ENCODE measurements at places on chromosomes 13 and 19.

DNA sequence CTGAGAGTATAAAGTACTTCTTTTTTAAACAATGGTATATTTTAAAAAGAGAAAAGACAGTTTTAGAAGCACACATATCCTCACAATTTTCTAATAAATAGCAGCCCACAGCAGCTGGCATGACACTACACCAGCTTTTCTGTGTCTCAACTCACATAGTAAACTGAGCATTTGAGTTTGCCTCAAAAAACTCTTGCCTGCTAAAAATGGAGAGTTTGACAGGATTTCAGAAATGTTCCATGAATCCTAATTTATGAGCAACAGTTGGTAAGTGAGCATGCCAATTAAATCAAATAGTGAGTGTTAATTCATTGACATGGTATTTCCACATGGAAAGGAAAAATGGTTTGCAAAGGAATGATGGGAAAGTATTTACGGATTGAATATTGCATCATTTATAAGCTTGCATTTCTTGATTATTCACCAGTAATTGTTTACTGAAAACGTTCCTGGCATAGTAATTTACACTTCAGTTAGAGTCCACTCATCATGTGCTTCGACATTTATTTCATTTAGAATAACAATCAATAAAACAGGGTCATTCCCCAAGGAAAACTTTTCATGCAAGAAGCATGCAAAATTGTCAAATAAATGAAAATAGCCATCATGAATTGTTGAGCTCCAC, 323.0 kb downstream of the EFNB2 start:
- DNase-seq, result no peak

DNA sequence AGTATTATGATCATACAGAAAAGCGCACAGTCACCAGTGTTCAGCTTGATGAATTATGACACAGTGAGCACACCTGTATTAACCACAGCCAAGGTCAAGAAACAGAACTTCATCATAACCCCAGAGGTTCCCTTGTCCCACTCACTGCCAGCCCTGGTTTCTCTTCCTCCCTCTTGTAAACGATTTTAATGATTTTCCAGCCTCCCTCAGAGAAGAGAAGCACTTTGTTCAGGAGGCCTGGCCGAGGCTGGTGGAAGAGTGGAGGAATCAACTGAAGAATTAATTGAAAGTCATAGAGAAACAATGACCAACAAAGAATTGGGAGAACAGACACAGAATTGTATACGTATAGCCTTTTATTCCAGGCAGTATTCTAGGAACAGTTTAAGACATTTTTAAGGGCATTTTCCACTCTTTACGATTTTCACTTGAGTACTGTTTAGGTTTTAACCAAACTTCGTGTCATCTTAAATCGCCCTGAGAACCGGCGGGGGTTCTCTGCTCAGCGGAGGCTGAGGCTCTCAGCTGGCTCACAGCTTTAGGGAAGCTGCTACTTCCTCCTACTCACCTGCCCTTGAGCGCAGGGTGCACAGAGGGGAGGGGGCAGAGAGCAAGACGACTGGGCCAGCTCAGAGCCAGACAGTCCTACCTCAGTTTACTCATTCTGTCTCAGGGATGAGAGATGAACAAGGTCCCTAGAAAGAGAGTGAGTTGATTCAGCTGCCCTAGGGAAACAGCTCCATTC, 108.6 kb downstream of the AKAP11 start:
- no peak for DNase-seq

DNA sequence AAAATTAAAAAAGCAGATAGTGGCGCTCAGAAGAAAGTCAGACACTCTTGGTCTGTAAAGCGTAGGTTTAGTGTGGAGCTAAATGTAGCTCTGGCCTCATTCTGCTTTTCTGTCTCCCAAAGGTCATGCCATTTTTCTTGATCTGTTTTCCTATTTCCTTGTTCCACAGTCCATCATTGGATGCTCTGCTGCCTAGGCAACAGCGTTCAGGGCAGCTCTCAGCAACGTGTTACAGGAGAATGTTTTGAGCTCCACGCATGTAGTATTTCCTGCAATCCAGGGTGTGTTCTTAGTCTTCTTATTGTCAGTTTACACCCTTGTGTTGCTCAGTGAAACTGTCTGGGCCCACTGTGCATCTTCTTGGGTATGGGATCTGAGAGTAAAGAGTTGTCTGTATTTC, 46.0 kb upstream of the PCDH8 start:
- DNase-seq, result no peak

DNA sequence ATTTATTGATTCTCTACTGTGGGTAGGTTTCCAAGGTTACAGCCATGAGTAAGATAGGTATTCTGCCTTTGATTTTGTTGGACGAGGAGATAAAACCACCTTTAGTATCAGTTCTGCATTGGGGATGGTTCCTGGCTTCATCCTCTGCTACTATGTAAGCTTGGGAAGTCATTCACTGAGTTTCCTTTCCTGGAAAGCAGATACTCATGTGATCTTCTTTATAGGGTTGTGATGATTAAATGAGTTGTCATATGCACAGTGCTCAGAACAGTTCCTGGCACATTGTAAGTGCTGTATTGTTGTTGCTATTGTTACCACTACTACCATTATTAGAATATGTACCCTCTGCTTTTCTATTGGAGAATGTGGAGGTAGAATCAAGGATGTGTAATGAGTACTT, 13.1 kb upstream of the WTIP start:
- no peak for DNase-seq
